Naive B cell (primary cell): ENCODE measurements at places on chromosomes 7 and 10. TPM values are rescaled to one million over a fixed set of nuclear protein-coding genes. Genes with fewer than 3 reads are reported as not detected.

The XPNPEP1 gene
- 27.1 TPM for polyA plus RNA-seq

The ANKRD30A gene
- not detected for polyA plus RNA-seq

The ASAH2 gene
- polyA plus RNA-seq, result not detected

The NUDT13 gene
- 1.4 TPM for polyA plus RNA-seq

The NCOA4 gene
- polyA plus RNA-seq, result 145 TPM

The TRIM73 gene
- 1.2 TPM for polyA plus RNA-seq

The BHLHA15 gene
- 1.8 TPM for polyA plus RNA-seq

The MRLN gene
- not detected for polyA plus RNA-seq

The NUPR2 gene
- polyA plus RNA-seq, result not detected

The MMD2 gene
- polyA plus RNA-seq, result not detected

The BCAP29 gene
- polyA plus RNA-seq, result 69.7 TPM

The LRRC61 gene
- 25.0 TPM for polyA plus RNA-seq

The RADIL gene
- not detected for polyA plus RNA-seq

The TAS2R40 gene
- polyA plus RNA-seq, result not detected

- H3K4me3 ChIP-seq, result no peak overlapping the region
- H3K27ac ChIP-seq, result no peak overlapping the region
- peaks cover 11% of the 10 kb centered on the region for H3K27me3 ChIP-seq
Measured at GRCh38 chr10:95406651-95407280, 116.0 kb upstream of the PDLIM1 start.

DNA sequence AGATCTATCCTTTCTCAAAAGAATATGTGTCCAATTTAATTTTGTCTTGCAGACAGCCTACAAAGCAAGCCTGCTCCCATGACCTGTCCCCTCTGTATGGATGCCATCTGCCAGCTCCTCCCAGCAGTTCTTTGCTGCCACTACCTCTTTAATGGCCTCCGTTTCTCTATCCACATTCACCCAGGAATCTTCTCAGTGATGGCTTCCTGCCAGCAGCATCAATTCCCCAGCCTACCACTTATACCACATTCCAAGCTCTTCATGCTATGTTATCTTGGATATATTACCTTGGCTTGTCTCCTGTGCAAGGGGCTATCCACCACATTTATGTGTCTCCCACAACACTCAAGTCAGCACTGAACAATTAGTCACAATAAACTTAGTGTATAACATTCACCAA lies 133.2 kb downstream of the VPS50 start:
- H3K27ac ChIP-seq, result no peak overlapping the region
- DNase-seq, result no peak
- H3K36me3 ChIP-seq, result no peaks in the 10 kb centered on the region
- no peak overlapping the region for H3K4me3 ChIP-seq
- no peaks in the 10 kb centered on the region for H3K4me1 ChIP-seq
- H3K27me3 ChIP-seq, result peaks cover 15% of the 10 kb centered on the region

DNA sequence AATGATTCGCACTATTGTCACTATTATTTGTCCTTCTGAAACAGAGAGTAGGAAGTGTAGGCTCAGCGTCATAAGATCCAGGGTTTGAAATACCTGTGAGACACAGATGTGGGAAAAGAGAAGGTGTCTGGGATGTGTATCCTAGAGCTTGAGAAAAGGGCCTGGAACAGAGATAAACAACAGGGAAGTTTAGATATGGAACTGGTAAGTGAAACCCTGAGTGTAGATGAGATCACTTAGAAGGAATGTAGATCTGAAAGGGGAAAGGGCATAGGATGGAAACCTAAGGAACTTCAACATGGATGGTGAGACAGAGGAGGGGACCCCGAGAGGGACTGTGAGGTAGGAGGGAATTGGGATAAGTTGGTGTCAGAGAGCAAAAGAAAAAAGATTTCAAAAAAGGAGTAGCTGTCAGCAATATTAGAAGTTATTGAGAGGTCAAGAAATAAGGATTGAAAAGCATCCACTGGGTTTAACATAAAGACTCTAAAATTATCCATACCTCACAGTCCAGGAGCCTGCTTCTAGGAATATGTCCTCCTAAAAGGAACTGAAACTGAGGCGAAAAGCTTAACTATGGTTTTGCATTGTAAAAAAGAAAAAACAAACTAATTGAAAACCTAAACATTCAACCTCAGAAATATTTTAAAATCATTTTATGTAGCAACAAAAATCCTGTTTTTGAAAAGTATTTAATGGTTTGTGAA lies 119.2 kb upstream of the NPVF start:
- H3K4me1 ChIP-seq, result no peaks in the 10 kb centered on the region
- H3K36me3 ChIP-seq, result no peaks in the 10 kb centered on the region
- H3K4me3 ChIP-seq, result no peak overlapping the region

GRCh38 chr10:112307358-112308124 lies 24.3 kb downstream of the TECTB start:
- no peak overlapping the region for H3K4me3 ChIP-seq
- H3K27ac ChIP-seq, result no peak overlapping the region
- no peaks in the 10 kb centered on the region for H3K36me3 ChIP-seq
- H3K4me1 ChIP-seq, result no peaks in the 10 kb centered on the region
- peaks cover 39% of the 10 kb centered on the region for H3K27me3 ChIP-seq
- no peak for DNase-seq

DNA sequence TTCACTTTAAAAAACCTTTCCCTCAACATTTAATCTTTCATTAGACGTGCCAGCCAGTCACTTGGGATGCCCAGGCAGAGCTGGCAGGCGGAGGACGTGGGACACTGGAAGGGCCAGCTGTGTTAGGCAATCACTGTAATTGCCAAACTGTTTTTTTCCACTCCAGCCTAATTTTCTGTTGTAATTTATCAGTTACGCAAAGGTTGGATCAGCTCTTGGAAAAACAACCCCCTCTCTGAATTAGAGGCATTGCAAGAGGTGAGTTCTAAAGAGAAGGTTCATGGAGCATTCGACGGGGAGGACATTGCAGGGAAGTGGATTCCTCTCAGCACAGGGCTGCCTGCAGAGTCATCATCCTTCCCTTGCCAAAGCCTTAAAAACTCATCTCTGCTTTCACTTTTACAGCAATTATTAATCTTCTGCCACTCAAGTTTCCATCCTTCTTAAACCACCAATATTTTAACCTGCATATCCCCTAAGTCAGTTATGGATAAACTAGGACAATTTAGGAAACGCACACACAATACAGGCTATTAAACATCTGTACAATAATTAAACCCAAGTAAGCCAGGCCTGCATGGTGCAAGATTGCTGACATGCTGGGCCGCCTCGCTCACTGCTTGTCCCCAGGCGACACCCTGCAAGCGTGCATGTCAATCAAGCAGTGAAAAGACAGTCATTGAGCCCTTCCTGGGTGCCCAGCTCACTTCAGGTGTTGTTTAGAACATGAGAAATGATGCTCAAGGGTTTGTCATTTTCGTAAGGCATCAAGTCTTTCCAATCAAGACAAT lies 272.3 kb upstream of the RNF32 start:
- H3K27me3 ChIP-seq, result no peaks in the 10 kb centered on the region
- H3K36me3 ChIP-seq, result no peaks in the 10 kb centered on the region
- no peak overlapping the region for H3K27ac ChIP-seq
- no peak for DNase-seq
- H3K4me1 ChIP-seq, result no peaks in the 10 kb centered on the region

DNA sequence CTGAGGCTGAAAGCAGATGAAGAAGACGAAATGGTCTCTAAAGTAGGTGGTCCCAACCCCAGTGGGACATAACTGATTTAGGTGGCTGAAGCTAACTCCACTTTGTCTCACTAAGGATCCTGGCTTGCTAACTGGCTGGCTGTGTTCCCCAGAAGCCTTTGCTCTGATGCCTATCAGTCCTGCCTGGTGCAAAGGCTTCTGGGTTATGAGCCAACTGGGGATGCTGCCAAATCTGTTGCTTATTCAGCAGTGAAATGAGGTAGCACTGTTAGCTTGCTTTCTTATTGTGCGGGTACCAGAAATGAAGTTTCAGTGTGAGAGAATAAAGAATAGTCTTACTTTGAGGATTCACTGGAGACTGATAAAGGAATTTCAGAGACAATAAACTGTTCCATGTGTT lies 18.1 kb downstream of the PRKG1 start:
- DNase-seq, result no peak
- H3K4me3 ChIP-seq, result no peak overlapping the region
- no peaks in the 10 kb centered on the region for H3K36me3 ChIP-seq
- no peak overlapping the region for H3K27ac ChIP-seq
- peaks cover 7% of the 10 kb centered on the region for H3K27me3 ChIP-seq

- H3K27me3 ChIP-seq, result no peaks in the 10 kb centered on the region
- no peaks in the 10 kb centered on the region for H3K4me1 ChIP-seq
- H3K27ac ChIP-seq, result no peak overlapping the region
- no peak overlapping the region for H3K4me3 ChIP-seq
Measured at GRCh38 chr7:12328888-12329770, 74.5 kb downstream of the VWDE start.

- peaks cover 91% of the 10 kb centered on the region for H3K4me1 ChIP-seq
- peaks cover 24% of the 10 kb centered on the region for H3K36me3 ChIP-seq
- no peak overlapping the region for H3K4me3 ChIP-seq
- H3K27ac ChIP-seq, result peak overlapping the region; percentile 73
- no peak for DNase-seq
Measured at GRCh38 chr10:96656839-96657238, 63.5 kb downstream of the PIK3AP1 start.

DNA sequence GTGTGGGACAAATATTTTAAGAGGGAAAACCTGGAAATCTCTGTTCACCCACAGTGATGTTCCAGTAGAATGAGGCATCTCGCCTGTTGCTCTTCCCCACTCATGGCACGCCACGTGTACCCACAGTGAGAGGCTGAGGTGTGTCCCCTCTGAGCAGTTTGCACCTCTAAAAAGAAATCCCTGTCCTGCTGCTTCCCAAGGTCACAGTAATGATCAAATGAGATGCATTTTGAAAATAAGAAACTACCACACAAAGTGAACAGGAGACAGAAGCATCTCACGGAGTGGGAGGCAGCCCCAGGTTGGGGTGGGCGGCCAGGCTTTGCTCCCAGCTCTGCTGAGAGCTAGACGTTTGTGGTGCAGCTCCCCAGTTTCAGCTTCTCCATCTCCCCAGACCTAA lies 12.4 kb upstream of the ZNF777 start:
- H3K4me1 ChIP-seq, result no peaks in the 10 kb centered on the region
- no peaks in the 10 kb centered on the region for H3K27me3 ChIP-seq
- H3K36me3 ChIP-seq, result peaks cover 23% of the 10 kb centered on the region
- no peak for DNase-seq

GRCh38 chr10:23390809-23391208 lies 46.2 kb upstream of the C10orf67 start:
- H3K36me3 ChIP-seq, result peaks cover 8% of the 10 kb centered on the region
- DNase-seq, result no peak
- H3K4me3 ChIP-seq, result no peak overlapping the region
- no peak overlapping the region for H3K27ac ChIP-seq
- peaks cover 7% of the 10 kb centered on the region for H3K4me1 ChIP-seq
- peaks cover 5% of the 10 kb centered on the region for H3K27me3 ChIP-seq

GRCh38 chr7:30682212-30683083 lies at the start of gene CRHR2:
CRHR2 (minus strand) TSS chr7:30682456; CDS start chr7:30682280, 176 bp downstream.
- H3K4me1 ChIP-seq, result peaks cover 17% of the 10 kb centered on the region
- H3K27ac ChIP-seq, result no peak within 1 kb of the TSS
- H3K36me3 ChIP-seq, result no peaks in the 10 kb centered on the region
- no peak for DNase-seq
- peaks cover 86% of the 10 kb centered on the region for H3K27me3 ChIP-seq

DNA sequence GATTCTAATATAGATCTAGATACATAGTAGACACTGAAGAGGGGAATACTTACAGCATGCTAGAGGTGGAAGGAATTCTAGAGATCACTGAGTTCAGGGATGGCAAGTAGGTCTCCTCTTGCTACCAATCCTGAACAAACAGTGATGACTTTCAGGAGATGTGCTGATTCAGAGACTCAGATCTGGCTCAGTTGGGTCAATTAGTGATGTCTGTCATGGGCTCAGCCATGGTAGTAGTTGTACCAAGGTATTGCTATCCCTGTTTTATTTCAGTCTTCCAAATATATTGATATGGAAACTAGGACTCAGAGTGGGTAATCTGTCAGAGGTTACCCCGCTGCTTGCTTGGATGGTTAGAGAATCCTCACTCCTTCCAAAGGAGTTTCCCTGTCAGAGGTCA lies 38.5 kb downstream of the UNC5B start:
- peaks cover 13% of the 10 kb centered on the region for H3K27me3 ChIP-seq
- no peak overlapping the region for H3K4me3 ChIP-seq
- H3K36me3 ChIP-seq, result no peaks in the 10 kb centered on the region
- DNase-seq, result no peak

DNA sequence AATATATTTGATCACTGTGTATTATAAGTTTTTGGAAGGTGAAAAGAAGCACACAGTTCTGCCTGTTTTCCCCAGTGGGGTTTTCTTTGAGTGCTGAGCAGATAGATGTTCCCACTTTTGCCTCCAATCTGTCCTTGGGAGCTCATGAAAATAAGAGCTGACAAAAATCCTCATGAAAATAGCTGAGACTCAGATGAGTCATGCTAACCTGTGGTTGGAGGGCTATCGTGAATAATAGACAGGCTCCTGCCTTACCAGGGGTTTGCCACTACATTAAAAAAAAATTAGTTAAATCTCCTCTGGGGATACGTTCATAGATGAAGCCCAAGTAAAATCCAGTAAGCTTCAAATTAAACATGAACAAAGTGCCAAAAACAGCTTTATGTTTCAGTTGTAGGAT lies 10.9 kb upstream of the AOAH start:
- H3K4me1 ChIP-seq, result peaks cover 18% of the 10 kb centered on the region
- H3K27me3 ChIP-seq, result no peaks in the 10 kb centered on the region
- DNase-seq, result no peak
- H3K36me3 ChIP-seq, result peaks cover 10% of the 10 kb centered on the region

- H3K4me3 ChIP-seq, result no peak overlapping the region
- peaks cover 7% of the 10 kb centered on the region for H3K36me3 ChIP-seq
- H3K27me3 ChIP-seq, result no peaks in the 10 kb centered on the region
- H3K4me1 ChIP-seq, result peaks cover 4% of the 10 kb centered on the region
- no peak overlapping the region for H3K27ac ChIP-seq
Measured at GRCh38 chr7:27686315-27686714, 23.6 kb upstream of the HIBADH start.

DNA sequence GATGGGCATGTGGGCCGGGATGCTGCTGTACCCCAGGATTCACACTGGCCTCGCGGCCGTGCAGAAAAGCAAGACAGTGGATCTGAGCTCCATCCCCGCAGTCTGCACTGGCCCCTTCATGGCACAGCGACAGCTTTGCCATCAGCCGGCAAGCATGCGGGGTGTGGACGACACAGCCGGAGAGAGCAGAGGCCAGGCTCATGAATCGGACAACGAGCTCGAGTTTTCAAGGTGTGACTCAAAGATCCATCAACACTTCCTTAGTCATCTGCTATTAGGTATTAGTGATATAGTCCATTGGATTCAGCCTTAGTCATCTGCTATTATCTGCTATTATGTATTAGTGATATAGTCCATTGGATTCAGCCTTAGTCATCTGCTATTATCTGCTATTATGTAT lies 254.7 kb downstream of the KLF6 start:
- no peaks in the 10 kb centered on the region for H3K27me3 ChIP-seq
- H3K36me3 ChIP-seq, result no peaks in the 10 kb centered on the region
- no peaks in the 10 kb centered on the region for H3K4me1 ChIP-seq
- no peak for DNase-seq
- no peak overlapping the region for H3K4me3 ChIP-seq
- H3K27ac ChIP-seq, result no peak overlapping the region

- H3K27me3 ChIP-seq, result no peaks in the 10 kb centered on the region
- H3K4me1 ChIP-seq, result peaks cover 22% of the 10 kb centered on the region
- no peak for DNase-seq
- H3K27ac ChIP-seq, result no peak overlapping the region
Measured at GRCh38 chr7:105141068-105141467, 127.1 kb downstream of the KMT2E start.
